ENCODE measurements at places on chromosomes 7 and 10. TPM values are rescaled to one million over a fixed set of nuclear protein-coding genes. Genes with fewer than 3 reads are reported as not detected.
A peak's percentile ranks its signal among the peaks of the same experiment; 100 is the strongest.

DNA sequence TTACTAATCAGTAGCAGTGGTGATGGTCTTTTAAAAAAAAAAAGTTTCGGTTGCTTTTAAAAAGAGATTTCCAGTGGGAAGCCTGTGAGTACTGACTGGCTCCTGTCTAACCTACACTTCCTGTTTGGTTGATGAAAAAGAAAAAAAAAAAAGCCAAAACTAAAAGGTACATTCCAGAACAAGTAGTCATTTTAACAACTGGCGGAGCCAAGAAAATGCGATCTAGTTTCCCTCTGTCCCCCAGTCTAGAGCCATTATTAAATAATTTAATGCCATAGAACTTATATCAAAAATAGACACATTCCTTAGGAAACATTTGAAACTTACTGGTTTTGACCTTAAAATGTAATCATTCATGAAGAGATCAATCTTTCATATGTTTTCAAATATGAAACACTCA, 254.2 kb upstream of the C7orf33 start:
- DNase-seq = no peak

- peak; percentile 87 for DNase-seq
Observed at GRCh38 chr10:43878386-43878785, 229.7 kb upstream of the ZNF32 start.

GRCh38 chr7:148561099-148561498, 29.5 kb upstream of the C7orf33 start:
- DNase-seq = no peak

GRCh38 chr7:66747881-66748511, 7.5 kb downstream of the RABGEF1 start:
- no peak for DNase-seq

The IKZF1 gene
- total RNA-seq = 4.2 TPM

DNA sequence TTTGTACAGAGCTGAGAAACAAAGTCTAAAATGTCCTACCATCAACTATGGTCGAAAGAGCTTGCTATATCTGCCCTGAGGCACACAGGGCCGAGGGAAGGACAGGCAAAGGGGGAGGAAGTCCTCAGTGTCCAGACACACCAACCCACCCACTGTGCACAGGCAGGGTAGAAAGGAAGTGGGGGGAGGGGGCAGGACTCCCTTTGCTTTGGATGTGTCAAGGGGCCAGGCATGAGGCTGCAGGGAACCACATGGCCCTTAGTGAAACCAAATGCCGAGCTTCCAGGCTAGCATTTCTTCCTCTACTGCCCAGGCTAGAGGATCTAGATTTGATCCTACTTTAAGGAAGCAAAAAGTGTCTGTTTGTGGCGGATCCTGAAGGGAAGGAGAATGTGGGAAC, 28.6 kb downstream of the KCNH2 start:
- no peak for DNase-seq

- no peak for DNase-seq
Observed at GRCh38 chr7:43671521-43671920, 57.8 kb downstream of the COA1 start.

The GIMAP8 gene
- total RNA-seq = 11.7 TPM

The TUBB8 gene
- total RNA-seq = not detected

DNA sequence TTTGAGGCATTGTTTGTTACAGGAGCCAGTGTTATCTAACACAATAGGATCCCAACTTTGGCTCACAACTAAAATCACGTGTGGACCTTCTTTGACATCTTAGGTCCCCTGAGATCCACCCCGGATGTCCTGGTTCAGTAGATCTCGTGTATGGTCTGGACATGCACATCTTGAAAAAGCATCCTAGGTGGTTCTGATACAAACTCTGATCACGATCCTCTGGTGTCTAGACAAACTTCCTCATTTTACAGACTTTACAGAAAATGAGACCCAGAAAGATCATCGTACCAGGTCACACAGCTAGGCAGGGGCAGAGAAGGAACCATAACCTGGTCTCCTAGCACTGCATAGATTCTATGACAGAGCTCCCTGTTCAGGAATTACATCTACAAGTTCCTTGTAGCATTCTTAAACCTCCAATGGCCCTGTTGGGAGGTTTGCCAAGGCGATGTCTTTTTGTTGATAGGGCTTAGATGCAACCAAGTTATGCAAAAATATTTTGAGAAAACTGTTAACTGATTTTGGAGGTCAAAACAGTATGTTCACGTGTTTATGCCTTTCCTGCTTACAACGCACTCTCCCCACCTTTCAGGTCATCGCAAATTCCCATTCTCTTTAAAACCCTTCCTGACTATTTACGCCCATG, 30.8 kb upstream of the CHST15 start:
- no peak for DNase-seq

- DNase-seq = no peak
Observed at GRCh38 chr7:77800158-77800557, 1.6 kb downstream of the PHTF2 start.

DNA sequence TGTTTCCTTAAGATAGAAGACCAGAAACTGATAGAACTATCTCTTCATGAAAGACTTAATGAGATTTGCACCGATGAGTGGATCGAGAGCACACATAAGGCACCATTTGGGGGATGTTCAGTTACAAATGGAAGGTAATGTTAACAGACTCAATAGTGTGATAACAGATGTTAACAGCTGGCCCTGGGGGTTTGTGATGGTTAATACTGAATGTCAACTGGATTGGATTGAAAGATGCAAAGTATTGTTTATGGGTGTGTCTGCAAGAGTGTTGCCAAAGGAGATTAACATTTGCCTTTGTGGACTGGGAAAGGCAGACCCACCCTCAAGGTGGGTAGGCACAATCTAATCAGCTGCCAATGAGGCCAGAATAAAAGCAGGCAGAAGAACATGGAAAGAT, 130.5 kb upstream of the DGKB start:
- no peak for DNase-seq

The KIAA1549 gene
- total RNA-seq = 1.5 TPM

DNA sequence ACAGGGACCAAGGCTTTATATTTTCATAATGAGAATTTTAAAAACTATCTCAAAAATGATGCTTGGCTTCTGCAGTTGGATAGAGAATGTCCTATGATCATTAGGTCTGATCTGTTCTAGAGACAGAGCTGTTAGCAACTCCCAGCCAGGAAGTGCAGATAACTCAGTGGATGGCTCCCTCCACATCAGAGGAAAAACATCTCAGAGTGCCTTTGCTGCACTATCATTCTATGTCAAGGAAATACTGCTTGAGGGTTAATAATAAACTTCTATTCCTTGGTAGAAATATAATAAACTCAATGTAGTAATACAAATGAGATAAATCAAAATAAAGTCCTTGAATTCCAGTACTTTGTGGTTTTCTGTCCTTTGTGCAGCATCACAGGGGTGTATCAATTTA, 78.0 kb upstream of the BET1 start:
- no peak for DNase-seq

The CYP2C8 gene
- total RNA-seq = not detected

DNA sequence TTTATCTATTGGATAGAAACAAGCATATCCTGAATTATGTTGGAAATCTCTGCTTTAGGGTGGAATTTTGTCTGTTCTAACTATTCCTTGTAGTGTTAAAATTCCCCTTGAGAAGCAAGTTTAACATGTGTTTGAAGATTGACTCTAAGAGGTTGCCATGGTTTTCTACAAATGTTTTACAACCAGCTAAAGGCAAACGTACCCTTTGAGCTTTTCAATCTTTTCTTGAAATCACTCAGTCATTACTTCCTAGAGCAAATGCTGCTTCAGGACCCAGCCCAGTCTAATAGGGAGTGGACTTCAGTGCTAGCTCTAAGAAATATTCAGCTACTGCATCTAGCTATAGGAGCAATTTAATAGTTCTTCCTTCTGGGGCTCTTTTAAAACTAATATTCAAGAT, 118.8 kb upstream of the IFRD1 start:
- DNase-seq = no peak

The NXPH1 gene
- not detected for total RNA-seq

DNA sequence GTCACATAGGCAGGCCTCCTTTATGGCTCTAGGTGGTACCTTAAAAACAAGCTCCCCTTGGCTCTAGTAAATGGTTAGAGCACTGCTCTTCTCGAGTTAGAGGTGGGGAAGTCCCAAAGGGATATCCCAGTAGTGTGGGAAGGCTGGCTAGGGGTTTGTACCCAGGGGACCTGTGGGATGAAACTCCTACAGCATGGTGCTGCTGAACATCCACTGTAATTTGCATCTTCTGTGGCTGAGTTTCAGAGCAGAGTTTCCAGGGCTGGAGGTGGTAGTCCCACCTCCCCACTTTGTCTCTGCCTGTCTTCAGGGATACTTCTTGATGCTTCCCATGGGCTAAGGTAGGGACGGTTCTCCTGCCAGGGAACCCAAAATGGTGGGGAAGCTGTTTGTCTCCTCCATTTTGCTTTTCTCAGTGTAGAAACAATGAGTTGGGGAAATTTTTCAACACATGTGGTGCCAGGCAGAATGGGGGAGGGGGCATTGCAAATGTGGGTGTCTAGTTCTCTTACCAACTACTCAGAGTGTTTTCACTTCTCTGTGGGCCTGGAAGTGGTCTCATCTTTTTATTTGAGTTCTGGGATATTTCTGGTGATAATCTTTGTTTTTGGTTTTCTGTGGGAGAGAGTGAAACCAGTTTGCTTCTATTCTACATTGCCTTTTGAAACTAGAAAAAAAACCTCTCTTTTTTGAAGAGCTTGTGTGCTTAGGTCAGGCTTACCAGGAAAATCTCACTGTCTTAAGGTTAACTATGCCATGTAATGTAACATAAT, 36.3 kb downstream of the SCART1 start:
- no peak for DNase-seq

GRCh38 chr7:1249731-1250130, 17.1 kb downstream of the UNCX start:
- DNase-seq = peak; percentile 11

The PAPSS2 gene
- total RNA-seq = 13.9 TPM

The CPA4 gene
- total RNA-seq = 0.34 TPM

The SMKR1 gene
- not detected for total RNA-seq

GRCh38 chr10:37700886-37701780, 156.3 kb downstream of the ZNF248 start:
- no peak for DNase-seq

DNA sequence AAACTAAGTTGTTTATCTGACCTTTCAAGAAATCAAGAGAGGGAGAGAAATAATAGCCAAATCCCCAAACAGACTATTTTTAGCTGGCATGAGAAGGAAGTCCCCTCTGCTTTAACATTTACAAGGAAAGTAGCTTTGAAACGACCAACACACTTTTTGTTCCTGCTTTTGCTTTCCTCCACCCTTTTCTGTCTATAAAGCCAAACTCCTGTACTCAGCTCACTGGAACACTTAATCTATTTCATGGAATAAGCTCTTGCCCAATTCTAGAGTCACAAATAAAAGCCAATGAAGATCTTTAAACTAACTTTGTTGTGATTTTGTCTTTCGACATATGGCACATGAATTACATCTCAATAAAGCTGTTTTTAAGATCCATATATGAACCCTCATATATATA, 86.8 kb upstream of the CCDC71L start:
- no peak for DNase-seq

- DNase-seq = no peak
Observed at GRCh38 chr10:130018265-130018664, 54.2 kb upstream of the EBF3 start.

The CALU gene
- 195 TPM for total RNA-seq

DNA sequence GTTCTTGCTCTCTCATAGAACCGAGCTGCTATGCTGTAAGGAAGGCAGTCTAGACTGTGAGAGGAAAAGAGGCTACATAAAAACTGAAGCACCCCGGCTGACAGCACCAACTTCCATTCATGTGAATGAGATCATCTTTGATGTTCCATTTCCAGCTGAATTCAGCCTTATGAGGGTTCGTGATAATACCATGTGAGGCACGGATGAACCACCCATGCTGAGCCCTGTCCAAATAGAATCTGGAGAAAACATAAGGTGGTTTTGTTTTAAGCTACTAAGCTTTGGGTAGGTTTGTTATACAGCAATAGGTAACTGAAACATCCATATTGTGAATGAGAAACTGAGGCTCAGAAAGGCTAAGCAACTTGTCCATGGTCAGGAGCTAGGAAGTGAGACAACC, 6.9 kb upstream of the VAX1 start:
- DNase-seq = no peak

GRCh38 chr7:55516409-55516808, 55.9 kb downstream of the VOPP1 start:
- DNase-seq = no peak

DNA sequence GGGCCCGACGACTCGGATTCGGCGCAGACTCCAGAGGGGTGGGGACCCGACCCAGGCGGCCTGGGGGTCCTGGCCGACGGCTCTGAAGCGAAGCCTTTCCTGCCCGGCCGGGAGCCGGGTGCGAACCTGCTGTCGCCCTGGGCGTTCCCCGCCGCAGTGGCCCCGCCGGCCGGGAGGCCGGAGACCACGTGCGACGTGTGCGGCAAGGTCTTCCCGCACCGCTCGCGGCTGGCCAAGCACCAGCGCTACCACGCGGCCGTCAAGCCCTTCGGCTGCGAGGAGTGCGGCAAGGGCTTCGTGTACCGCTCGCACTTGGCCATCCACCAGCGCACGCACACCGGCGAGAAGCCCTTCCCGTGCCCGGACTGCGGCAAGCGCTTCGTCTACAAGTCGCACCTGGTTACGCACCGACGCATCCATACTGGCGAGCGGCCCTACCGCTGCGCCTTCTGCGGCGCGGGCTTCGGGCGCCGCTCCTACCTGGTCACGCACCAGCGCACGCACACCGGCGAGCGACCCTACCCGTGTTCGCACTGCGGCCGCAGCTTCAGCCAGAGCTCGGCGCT, 15.4 kb downstream of the ZNF316 start:
- peak; percentile 56 for DNase-seq

DNA sequence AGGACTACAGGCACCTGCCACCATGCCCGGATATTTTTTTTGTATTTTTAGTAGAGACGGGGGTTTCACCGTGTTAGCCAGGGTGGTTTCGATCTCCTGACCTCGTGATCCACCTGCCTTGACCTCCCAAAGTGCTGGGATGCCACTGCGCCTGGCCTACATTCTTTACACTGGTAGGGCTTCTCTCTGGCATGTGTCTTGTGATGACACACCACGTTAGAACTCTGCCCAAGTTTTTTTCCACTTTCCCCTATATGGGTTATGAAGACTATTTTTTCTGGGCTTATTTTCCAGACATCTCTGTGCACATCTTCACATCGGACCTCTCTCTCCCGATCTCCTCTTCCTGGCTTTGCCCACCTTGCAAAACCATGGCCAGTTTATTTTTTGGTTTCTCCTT, 10.7 kb downstream of the FAM200A start:
- no peak for DNase-seq

DNA sequence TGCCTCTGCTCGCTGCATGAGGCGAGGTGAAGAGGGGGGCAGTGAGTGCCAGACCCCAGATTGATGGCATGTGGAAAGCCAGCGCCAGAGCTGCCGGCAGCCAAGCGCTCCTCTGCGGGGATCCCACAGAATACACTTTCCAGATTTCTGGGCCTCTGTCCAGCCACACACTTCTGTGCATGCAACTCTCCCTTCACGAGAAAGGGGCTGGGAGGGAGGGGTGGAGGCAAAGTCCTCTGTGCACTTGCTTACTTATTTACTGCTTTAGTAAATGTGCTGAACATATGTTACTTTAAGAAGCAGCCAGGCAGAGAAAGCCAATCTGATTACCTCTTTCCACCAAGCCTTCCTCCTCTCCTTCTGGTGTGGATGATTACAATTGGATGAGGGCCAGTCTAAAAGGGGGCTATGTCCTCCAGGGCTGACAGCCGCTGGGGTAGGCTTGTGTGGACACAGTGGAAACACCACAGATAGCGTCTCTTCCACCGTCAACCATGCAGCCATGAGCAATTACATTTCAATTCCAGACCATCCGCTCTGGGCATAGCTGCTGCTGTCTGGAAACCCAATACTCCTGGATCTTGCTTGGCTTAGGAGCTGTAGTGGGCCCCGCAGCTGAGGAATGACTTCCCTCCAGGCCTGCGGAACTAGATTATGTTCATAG, 322.8 kb upstream of the ANKRD30A start:
- peak; percentile 18 for DNase-seq

GRCh38 chr7:79553811-79554555, 100.5 kb upstream of the MAGI2 start:
- no peak for DNase-seq

Measured in right cardiac atrium (tissue), 5 donors.